ENCODE measurements at places on chromosomes 13 and 19.

- DNase-seq, result no peak
Measured at GRCh38 chr19:1270854-1271527, 1.9 kb downstream of the CIRBP start.

DNA sequence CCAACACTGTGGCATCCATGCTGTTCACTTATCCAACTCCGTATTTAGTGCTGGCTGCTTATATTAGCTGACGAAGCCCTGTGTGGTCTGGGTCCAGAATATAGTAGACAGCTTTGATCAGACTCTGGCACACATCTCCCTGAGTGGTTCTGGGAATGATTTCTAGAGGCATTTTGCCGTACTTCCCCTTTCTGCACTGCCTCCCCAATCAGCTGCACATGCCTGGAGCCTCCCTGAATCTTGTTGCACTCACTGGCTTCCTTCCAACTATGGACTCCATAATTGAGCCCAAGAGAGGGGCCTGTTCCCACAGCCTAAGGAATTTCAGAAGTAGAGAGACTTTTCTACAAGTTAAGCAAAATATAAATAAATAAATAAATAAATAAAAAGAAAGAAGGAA is 30.4 kb upstream of the PCDH8 start:
- no peak for DNase-seq

DNA sequence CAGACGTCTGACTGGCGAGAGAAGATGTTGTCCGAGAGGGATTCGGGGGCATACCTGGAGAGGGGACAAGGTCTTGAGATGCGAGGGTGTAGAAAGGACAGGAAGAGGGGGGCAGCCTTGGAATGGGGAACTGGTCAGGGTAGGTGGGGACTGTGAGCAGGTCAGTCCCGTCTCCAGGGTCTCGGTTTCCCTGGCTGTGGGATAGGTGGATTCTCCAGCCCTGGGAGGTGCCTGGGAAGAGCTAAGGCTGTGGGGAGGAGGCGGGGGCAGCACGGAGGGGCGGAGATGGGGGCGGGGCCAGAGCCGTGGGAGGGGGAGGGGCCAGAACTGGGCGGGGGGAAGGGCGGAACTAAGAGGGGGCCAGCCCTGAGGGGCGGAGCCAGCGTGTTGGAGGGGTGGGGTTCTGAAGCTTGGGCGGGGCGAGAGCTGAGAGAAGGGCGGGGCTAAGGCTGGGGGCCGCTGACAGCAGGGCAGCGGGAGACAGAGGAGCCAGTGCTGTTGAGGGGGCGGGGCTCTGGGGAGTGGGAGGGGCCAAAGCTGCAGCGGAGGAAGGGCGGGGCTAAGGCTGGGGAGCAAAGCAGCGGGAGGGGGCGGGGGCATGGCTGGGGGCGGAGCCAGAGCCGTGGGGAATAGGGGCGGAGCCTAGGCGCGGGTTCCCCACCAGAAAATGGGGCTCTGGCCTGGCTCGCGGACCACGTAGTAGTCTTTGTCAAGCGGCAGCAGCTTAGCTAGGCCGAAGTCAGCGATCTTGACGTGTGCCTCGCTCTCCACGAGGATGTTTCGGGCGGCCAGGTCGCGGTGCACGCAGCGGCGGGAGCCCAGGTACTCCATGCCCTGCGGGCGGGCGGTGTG is 9.5 kb upstream of the INSL3 start:
- DNase-seq, result peak; percentile 52

- DNase-seq, result no peak
Measured at GRCh38 chr13:75963302-75963701, 327.2 kb downstream of the LMO7 start.

GRCh38 chr13:55230570-55230908 is 1910.2 kb upstream of the PRR20A start:
- DNase-seq, result no peak

DNA sequence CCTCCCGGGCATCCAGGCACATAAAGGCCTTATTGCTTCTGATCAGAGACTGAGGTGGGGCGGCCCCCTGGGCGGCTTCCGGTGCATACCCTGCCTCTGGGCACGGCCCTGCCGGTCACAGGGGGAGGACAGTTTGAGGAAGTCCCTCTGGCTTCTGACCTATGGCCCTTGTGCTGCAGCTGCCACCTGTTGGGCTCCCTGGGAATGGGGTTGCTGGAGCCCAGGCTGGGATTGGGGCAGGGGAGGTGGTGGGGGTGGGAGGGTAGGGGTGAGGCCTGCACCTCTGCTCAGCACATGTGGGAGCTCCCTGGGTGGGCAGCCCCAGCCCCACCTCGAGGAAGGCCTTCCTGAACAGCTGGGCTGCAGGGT is 10.7 kb downstream of the ANO8 start:
- DNase-seq, result no peak

DNA sequence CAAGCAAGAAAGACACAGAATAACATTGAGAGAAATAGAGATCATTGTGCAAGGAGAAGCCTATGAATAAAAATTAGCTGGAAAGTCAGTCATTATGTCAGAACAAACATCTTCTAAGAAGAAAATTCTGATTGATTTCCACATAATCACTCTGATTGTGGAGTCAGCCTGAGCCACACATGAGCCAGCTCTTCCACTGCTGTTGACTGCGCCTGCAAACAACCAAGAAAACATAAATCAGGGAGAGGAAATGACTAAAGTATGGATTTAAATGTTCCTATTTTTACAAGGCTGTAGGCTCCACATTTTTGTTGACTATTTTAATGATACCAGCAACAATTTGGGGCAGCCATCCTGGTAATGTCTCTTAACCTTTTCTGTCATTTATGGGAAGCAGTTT is 962.3 kb downstream of the EFNB2 start:
- no peak for DNase-seq

DNA sequence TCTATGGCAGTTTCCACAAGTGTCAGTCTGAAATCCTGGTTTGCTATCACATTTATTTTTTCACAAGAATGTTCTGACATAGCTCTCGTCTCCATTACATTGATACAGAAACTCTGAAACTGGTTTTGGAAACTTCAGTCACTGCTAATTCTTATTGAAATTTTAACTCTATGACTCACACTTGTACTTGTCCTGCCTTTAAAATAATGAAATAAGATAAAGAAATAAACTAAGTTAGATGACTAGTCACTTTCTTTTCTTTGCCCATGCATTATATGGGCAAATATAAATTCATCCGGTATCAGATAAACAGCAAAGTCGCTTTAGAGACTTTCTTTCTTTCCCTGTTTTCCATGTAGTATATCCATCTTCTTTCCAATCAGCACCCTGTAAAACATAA is 257.5 kb downstream of the PCDH9 start:
- no peak for DNase-seq

- no peak for DNase-seq
Measured at GRCh38 chr13:59946944-59947343, 216.8 kb downstream of the DIAPH3 start.

- no peak for DNase-seq
Measured at GRCh38 chr13:47251771-47252170, 354.9 kb upstream of the HTR2A start.

Measured in activated CD4-positive, alpha-beta T cell treated with anti-CD3 and anti-CD28 coated beads, Interleukin-2, Interleukin-4, amounts not matched to agents 100 ng/mL and 50 ng/mL, durations not matched to agents 16 hours and 8 hours (primary cell).